ENCODE measurements at places on chromosomes 6 and 20.

DNA sequence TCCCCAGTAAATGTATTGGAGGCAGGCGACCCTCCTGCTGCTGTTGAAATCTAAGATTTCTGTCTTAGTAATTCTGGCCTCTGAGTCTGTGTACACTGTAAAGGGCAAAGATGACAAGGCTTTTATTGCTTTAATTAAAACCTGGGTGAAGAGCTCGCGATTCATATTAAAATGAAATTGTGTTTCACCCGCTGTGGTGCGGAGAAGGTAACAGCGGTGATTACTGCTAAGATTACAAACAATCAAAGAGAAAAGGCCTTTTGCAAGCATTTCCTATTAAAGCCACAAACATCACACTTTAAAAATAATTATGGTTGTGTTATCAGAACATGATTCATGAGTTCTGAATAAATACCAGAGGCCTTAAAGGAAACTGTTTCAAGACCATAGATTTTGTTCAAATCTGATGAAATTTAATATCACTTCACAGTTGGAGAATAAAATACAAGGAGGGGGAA is 69.3 kb downstream of the TOX2 start:
- no peak for DNase-seq

GRCh38 chr20:38250609-38251008 is 9.9 kb downstream of the KIAA1755 start:
- no peak for DNase-seq

- DNase-seq = no peak
Measured at GRCh38 chr6:128246472-128247260, 273.7 kb downstream of the PTPRK start.

GRCh38 chr6:84422380-84422968 is 195.0 kb upstream of the CEP162 start:
- peak; percentile 55 for DNase-seq

DNA sequence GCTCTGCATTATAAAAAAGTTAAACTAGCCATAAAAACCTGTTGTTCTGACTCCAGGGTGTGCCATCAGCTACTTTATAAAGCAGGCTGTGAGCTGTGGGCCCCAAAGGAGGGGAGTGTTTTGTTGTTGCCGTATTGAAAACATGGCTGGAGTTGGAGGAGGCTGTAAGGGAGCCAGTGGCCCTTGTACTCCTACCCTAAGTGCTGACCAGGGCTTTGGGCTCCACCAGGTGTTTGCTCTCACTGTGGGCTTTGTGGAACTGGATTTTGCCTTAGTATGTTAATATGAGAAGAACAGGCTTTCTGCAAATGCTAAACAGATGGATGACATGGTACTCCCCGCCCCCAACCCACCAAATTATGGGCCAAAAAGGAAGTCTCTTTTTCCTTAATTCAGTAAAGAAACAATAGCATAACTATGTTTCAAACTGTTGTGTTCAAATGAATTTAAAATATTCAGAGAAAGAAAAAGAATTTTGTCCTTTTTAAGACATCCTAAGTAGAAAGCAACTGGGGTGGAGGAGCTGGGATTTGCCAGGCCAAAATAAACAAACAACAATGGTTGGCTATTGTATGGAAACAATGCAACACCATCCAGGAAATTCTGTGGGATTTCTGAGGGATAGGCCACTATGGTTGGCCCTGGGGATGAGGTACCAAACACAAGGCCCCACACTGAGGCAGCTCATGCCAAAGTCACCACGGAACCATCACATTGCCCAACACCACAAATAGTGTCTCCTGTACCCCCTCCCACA is 63.3 kb downstream of the PLCG1 start:
- DNase-seq = no peak

GRCh38 chr20:43238833-43239232 is 49.1 kb upstream of the PTPRT start:
- peak; percentile 11 for DNase-seq

GRCh38 chr20:12067686-12068085 is 150.0 kb downstream of the BTBD3 start:
- DNase-seq = no peak

- no peak for DNase-seq
Measured at GRCh38 chr6:56682635-56683034, 39.9 kb upstream of the DST start.

- no peak for DNase-seq
Measured at GRCh38 chr6:64083261-64083660, 447.7 kb downstream of the PHF3 start.

DNA sequence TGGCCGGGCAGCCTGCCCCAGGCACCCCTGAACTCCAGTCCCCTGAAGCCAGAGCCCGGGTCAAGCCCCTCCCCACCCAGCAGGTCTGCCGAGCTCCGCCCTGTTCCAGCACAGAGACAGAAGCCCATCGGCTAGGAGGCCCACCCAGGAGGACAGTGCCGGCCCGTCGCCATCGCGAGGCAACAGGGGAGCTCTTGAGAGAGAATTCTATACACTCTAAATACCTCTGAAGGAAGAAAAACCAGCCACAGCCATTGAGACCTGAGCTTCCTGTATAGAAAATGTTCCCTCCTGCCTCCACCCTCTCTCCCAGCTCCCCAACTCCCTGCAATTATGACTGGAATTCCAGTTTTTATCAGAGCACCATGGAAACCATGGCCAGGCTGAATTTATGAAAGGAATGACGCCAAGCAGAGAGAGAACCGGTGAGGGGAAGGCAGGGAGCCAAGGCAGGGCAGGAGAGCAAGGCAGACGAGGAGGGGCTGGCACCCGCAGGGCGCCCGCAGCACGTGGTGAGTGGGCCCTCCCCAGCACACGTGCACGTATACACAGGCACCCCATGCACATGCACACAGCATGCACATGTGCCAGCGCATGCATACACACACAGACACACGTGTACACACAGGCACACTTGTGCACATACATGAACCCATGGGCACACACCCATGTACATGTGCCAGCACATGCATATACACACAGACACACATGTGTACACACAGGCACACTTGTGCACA is 27.6 kb upstream of the MRGBP start:
- DNase-seq = no peak

- DNase-seq = peak; percentile 63
Measured at GRCh38 chr6:108874470-108875160, 26.4 kb downstream of the ARMC2 start.

DNA sequence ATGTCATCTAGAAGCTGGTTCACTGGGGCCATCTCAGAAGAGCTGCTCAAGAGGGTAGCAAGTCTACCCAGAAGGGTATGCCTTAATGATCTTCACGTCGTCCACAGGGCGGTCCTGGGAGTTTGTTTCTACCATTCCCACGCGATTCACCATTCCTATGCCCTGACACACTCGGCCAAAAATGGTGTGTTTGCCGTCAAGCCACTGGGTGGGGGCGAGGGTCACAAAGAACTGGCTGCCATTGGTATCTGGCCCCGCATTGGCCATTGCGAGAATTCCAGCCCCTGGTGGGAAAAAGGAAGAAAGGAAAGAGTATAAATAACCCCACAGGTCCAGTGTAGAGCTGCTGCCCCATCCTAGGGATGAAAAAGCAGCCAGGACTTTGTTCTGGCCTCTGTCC is 16.5 kb upstream of the CPNE5 start:
- no peak for DNase-seq

DNA sequence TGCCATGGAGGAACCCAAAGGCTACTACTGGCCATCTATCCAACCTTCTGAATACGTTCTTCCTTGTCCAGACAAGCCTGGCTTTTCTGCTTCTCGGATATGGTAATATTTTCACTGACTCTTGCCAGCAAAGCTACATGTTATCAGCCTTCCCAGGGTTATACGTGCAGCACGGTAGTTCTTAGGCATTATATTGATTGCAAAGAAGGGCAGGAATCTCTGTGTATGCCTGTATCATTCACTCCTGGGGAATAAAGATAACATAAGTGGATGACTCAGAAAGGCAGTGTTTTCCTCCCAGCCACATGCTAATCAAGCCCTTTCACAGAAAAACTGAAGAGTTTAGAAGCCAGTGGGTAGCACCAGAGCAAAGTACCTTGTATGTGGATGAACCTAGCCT is 98.7 kb downstream of the ADGRG6 start:
- DNase-seq = peak; percentile 91

GRCh38 chr6:88670369-88670768 is 293.0 kb downstream of the RNGTT start:
- DNase-seq = no peak

GRCh38 chr20:17838921-17839320 is 129.7 kb downstream of the SNX5 start:
- no peak for DNase-seq

- DNase-seq = peak; percentile 63
Measured at GRCh38 chr6:52362443-52363227, 684 bp downstream of the PAQR8 start.

DNA sequence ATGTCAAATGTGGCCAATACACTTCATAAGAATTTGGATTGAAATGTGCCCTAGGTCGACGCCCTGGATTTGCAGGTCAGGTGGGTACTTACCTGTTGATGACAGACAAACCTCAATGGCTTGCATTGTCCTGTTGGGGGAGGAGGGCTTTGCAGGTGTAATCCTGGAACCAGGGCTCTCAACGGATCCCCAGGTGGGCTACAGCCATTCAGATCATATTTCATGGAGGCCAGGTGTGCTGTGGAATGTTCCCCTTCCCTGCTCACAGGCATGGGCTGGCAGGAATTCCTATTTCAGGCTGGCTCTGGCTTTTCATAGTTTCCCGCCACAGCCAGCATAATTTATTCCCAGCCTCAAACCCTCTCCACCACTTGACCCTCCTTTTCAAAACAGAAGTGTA is 254.7 kb downstream of the SMOC2 start:
- DNase-seq = no peak

DNA sequence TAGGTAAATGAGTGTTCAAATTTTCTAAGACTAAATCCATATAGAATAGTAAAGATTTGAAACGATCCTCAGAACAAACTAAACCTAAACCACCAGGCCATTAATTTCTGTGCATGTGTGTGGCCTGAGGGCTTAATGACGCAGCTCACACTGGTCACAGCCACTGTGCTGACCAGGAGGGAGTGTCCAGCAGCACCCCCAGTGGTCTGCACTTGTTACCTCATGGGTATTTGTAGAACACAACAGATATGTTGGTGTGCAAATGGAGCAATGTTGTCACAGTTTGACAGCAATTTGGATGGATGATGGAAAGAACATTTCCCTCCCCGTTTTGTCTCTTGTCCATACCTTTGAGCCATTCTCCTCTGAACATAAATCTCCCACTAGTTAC is 122.4 kb upstream of the EXOC2 start:
- no peak for DNase-seq

DNA sequence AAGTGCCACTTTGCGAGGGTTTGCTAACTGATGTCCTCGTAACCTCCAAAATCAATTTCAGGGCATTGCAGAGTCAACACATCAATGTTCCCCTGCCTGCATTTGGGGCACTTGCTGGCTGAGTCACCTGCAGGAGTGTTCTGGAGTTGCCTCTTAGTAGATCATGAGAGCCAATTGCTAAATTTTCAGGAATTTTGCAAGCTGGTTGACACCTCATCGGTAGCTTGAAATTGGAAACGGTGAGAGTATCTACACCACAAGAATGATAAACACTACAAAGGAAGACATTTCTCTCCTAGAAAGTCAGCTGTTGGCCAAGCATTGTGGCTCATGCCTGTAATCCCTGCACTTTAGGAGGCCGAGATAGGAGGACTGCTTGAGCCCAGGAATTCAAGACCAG is 10.8 kb upstream of the BFSP1 start:
- DNase-seq = no peak

DNA sequence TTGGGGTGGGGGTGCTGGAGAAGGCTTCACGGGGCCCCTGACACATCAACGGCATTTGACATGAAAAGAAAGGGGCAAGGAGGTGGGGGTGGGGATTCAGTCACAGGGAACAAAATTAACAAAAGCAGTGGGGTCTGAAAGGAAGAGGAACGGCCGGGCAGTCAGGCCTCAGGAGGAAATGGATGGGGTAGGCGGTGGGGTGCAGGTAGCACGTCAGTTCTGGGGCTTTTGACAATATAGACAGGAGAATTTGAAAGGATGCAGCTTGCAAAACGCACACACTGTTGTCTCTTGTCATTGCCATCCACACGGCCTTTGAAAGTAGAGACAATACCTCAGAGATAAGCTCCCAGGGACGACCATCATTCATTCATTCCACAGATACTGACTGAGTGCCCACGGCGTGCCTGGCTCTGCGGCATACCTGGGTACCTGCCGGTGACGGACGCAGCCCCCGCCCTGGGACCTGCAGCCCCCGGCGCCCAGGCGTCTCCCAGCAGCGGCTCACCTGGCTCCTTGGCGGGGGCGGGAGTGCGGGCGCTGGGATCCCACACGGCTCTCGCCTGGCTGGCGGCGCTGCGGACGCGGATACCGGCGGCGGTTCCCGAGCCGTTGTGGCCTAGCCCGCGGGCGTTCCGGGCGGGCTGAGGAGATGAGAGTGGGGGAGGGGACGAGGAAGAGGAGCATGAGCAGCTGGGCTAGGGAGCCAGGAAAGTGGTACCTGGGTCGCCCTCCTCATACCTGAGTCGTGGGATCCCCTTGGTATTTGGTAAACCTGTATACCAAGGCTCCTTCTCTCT is at the start of gene SLC26A8:
Gene SLC26A8, minus strand, starts transcription at position 646 of the 800 bp plus-strand sequence. CDS start 4,934 bp downstream, outside the sequence.
- no peak for DNase-seq

DNA sequence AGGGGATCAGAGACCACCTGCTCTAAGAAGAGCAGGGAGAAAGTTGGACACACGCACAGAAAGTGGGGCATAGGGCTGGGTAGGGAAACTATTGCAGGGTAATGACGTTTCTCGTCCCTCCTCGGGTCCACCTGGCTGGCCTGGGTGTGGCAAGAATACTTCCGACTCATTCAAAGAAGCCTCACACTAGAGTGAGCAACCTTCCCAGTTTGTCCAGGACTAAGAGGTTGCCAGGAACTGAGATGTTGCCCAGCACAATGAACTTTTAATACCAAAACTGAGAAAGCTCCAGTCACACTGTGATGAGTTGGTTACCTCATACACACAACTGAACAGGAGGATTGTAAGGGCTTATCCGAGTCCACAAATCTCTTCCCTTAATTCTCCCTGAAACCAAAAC is 74.5 kb upstream of the ADGRF1 start:
- no peak for DNase-seq

DNA sequence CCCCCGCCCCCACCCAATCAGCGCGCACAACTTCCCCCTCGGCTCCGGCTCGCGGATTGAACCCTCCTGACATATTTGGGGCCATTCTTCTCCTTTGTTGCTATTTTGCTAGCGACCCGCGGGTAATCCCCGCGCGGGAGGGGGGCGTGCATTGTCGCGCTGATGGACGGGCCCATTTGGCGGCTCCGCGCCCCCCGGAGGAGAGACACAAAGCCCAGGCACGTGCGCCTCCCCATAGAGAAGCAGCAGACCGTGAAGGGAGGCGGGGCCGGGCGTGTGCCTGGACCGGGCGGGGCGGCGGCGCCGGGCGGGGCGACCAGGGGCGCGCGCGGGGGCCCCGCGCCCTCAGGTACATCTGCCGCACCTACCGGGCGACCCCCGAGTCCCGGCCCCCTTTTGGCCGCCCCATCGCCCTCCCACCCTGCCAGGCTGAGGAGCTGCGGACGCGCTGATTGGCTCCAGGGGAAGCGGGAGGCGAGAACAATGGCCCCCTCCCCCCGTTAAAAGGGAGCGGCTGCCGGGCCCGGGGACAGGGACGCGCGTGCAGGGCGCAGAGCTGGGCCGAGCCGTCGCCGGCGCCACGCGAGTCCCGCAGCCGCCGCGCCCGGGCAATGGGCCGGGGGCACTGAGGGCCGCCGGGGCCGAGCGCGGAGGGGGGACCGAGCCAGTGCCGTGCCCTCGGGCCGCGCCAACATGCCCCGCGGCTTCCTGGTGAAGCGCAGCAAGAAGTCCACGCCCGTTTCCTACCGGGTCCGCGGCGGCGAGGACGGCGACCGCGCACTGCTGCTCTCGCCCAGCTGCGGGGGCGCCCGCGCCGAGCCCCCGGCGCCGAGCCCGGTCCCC is at the start of gene INSM1:
Gene INSM1, plus strand, starts transcription at position 530 of the 843 bp plus-strand sequence. Its CDS starts 164 bp downstream, at position 694.
- DNase-seq = peak; percentile 23

Measured in hematopoietic multipotent progenitor cell treated with erythropoietin and hydrocortisone succinate and interleukin-3 and kit ligand, for 4 days (in vitro differentiated cells).